ENCODE measurements at places on chromosomes 12 and 14. TPM values are rescaled to one million over a fixed set of nuclear protein-coding genes. Genes with fewer than 3 reads are reported as not detected.

RCOR1 gene
- 11.2 TPM for total RNA-seq

KRT5 gene
- total RNA-seq = 0.28 TPM

P2RX2 gene
- not detected for total RNA-seq

EGLN3 gene
- 13.1 TPM for total RNA-seq

C14orf132 gene
- total RNA-seq = 0.66 TPM

FIGNL2 gene
- total RNA-seq = 0.19 TPM

USP44 gene
- 0.85 TPM for total RNA-seq

HCAR3 gene
- total RNA-seq = not detected

APOF gene
- not detected for total RNA-seq

PPFIA2 gene
- total RNA-seq = not detected

KRT81 gene
- 0.18 TPM for total RNA-seq

CLEC1A gene
- 2.4 TPM for total RNA-seq

STAC3 gene
- total RNA-seq = 0.19 TPM

HHIPL1 gene
- total RNA-seq = 4.4 TPM

HOXC11 gene
- total RNA-seq = not detected

SPPL3 gene
- 4.4 TPM for total RNA-seq

All from endothelial cell of coronary artery (primary cell).